Coronary artery (tissue), 2 donors: ENCODE measurements at places on chromosomes 7 and 10.

DNA sequence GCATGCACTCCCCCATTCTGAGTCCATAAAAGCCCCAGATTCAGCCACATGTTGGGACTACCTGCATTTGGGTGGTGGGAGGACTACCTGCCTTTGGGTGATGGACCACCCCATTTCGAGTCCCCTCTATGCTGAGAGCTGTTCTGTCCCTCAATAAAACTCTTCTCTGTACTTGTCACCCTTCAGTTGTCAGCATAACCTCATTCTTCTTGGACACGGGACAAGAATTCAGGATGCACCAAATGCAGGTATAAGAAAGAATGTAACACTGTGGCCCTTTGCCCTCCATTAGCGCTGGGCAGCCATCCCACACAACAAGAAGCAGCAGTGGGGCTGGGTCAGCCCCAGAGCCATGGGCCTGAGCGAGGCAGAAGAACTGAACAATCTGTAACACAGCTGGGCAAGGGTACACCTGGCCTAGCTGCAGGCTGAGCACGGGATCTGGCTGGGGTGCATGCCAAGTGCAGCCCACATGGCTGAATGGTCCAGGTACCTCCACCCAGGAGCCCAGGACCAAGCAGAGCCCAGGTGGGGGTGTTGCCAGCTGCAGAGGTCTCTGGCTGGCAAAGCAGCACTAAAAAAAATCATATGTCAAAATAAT lies 1344.3 kb upstream of the LRRTM3 start:
- no peak for DNase-seq

DNA sequence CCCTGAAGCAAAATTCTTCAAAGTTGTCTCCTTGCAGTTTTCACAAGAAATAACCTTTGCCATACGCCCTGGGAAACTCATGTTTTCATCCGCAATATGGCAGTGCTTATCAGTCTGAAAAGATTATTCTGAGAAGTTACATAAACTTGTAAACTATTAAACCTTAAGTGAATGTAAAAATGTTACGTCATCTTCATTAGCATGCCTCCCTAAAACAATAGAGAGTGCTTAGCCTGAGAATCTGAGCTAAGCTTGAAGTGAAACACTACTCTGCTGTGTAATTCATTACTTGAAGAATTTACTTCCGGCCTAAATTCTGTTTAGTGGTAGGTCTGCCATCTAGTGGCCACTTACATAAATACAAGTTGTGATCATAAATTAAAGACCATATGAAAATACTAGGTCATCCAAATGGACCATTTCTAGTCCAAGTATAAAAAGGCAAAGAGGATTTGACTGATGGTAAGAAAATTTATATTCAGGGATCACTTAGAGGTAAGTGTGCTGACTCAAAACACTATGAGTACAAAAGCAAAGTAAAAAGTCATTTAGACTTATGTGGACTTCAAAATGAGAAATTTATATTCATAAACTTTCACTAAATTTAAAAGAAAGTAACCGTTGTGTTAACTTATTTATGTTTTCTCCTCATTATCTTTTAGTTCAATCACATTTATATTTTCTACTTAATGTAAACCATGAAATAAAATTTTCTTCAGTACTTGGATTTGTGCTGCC lies 745.1 kb upstream of the LRRTM3 start:
- no peak for DNase-seq

- DNase-seq, result no peak
These were observed 1.9 kb downstream of the DGKI start for GRCh38 chr7:137844677-137845425.

DNA sequence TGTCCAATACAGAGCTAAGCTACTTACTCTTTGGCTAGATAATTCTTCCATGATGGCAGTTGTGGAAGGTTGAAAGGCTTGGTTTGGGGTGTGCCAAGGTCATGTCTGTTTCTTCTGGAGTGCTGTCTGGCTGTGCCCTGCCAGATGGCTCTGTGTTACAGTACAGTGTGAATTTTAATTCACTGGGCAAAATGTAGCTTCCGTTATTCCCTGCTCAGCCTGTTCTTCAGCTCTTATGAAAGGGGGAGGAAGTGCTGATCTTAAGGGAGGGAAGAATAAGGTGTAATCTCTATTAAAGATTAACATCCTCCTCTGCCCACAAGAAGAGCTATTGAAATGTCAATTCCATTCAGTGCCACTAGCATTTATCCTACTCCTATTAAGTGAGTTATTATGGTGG lies 52.2 kb downstream of the SND1 start:
- no peak for DNase-seq

DNA sequence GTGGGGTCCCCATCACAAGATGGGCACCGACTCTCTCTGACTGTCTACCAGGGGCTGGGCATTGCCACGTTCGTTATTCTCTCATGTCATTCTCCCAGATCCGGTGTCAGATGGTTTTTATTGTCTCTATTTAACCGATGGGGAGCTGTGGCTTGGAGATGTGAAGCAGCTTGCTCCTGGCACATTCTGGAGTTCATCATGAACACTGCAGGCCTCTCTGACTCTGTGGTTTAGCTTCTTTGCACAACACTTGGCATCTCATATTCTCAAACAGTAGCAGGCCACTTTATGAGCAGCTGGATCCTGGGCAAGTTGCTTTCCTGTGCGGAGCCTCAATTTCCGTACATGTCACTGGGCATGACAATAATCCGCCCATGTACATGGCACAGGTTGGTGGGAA lies 119.9 kb downstream of the LRRC18 start:
- DNase-seq, result no peak

GRCh38 chr7:158760936-158761335 lies 56.3 kb upstream of the NCAPG2 start:
- no peak for DNase-seq
